Transverse colon (tissue), 4 donors: ENCODE measurements at places on chromosomes 4 and X. TPM values are rescaled to one million over a fixed set of nuclear protein-coding genes. Genes with fewer than 3 reads are reported as not detected.

NDUFC1 gene
- total RNA-seq: 44.0 TPM

- no peak for DNase-seq
These were observed 54.6 kb upstream of the LHFPL1 start for GRCh38 chrX:112734290-112734689.

SEPSECS gene
- 19.2 TPM for total RNA-seq

- no peak for DNase-seq
These were observed 19.1 kb downstream of the ATP5ME start for GRCh38 chr4:654871-655463.

GPRASP3 gene
- total RNA-seq: 1.5 TPM

DOCK11 gene
- 12.3 TPM for total RNA-seq

DNA sequence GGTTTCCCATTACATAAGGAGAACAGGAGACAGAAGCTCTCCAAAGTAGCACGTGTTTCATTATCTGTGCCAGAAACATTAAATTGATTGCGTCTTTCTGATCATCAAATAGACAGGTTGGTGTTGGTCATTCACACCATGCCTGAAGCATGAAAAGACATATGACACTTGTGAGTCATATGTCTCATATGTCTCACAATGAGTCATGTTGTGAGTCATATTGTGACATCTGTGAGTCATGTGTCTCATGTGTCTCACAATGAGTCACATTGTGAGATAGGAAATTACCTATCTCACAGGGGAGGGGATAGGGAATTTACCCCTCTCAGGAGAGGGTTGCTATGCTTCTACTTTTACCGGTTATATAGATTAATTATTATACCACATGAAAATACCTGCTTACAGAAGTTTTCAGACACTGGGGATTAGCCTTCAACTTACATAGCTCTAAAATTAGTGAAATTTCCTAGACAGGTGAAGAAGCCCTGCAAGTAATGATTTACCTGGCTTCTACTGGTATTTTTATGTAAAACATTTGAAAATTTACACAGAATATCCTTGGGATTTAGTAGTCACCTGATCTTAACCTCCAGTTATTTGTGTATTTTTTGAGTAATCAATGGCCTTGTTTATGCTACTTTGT, 80.8 kb downstream of the NPFFR2 start:
- DNase-seq: no peak

DNA sequence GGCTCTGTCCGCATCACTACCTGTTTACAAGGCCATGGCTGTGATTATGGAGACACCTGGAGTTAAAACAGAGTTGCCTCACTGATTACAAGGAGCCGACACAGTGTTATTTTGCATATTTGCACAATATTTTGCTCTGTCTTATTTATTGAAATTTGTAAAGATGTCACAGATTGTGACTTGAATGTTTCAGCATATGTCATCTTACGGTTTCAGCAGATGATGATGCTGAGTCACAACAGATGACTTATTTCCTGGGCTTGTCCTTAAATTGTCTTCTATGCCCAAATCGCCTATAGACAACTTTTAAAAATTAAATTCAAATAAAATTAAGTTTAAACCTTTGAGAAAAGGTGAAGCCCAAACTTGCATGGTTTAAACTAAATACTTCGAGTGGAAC, 87.1 kb upstream of the INPP4B start:
- DNase-seq: no peak

DNA sequence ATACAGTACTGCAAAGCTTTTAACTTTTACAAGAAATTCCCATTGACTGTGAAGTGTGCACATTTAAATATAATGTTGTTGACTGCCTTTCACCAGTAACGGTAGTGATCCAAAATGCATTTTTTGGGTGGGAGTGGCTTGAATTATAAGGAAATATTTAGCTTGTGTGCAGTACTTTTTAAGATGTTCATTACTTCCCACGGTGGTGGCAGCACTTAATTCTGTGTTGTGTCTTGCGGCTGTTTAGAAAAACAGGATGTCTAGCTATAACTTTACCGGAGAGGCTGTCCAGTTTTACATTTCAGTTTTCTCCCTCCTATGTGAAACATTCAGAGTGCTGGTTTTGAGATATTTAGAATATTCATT, 1.7 kb downstream of the TMEM131L start:
- DNase-seq: no peak

DNA sequence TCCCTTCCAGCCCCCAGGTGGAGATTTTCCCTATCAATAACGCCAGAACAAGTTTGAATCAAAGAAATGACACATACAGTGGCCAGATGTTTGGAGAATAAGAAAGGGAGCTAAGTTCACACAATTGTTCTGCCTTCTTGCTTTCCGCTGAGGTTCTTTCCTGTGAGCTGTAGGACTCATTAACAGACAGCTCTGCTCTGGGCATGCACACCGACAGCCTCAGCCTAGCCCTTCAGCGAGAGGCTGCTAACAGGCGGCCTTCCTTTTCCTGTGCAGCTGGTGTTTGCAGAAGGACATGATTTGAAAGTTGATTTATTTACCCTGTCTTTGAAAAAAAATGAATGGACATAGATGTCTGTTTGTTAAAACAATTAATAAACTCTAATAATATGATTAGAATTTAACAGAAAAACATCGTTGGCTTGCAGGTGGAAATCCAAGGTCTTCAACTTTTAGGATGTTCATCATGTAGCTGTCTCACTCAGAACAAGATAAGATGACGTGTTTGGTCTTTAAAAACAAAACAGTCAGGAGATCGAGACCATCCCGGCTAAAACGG, 183.3 kb downstream of the KDR start:
- no peak for DNase-seq

DNA sequence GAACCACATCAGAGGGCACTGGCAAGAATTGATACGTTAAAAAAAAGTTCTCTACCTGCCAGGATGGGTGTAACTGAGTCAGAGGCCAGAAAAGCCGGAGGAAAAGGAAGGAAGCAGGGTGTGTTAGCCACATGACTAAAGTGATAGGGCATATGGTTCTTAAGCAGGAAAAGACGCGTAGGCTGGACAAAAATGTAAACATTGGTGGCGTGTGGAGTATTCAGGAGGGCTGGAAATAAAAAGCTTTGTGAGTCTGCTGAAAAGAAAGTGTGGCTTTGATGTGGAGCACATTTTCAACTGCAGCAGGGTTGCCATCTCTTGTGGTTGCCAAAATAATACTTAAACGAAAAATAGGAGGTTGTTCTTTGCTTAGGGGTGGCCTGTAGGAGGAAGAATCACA, 186.5 kb upstream of the RPL34 start:
- no peak for DNase-seq

DNA sequence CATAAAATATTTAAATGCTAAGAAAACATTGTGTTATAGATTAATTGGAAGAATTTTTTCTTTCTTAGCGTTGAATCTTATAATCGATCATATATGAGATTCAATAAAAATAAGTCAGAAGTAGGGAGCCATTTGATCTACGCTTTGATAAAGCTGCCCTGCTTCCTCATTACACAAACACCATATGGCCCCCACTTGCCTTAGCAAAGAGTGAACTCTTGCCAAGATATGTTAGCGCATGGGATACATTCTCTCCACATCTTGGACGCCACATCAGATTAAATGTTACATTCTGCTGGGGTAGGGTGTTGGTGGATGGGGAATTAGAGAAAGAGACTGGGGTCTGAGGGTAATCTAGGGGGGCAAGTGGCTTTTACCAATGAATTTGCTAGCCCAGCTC, 207.7 kb upstream of the MID1 start:
- DNase-seq: no peak

DNA sequence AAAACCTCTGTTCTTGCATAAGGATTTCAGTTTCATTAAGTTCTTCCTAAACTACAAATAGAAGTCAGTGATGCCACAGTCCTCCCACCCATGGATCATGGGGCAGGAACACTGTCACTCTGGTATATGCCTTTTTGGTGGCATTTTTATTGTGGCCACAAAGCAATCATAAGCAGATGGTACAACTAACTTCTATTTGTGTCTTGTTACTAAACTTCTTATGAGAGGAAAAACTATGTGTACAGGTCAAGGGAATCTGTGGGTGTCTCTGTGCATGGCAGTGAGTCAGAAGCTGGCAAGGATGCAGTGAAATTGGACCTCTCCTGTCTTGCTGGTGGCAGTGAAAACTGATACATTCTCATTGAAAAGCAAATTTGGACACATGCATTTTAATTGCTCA, 245.0 kb upstream of the GPC4 start:
- no peak for DNase-seq

DNA sequence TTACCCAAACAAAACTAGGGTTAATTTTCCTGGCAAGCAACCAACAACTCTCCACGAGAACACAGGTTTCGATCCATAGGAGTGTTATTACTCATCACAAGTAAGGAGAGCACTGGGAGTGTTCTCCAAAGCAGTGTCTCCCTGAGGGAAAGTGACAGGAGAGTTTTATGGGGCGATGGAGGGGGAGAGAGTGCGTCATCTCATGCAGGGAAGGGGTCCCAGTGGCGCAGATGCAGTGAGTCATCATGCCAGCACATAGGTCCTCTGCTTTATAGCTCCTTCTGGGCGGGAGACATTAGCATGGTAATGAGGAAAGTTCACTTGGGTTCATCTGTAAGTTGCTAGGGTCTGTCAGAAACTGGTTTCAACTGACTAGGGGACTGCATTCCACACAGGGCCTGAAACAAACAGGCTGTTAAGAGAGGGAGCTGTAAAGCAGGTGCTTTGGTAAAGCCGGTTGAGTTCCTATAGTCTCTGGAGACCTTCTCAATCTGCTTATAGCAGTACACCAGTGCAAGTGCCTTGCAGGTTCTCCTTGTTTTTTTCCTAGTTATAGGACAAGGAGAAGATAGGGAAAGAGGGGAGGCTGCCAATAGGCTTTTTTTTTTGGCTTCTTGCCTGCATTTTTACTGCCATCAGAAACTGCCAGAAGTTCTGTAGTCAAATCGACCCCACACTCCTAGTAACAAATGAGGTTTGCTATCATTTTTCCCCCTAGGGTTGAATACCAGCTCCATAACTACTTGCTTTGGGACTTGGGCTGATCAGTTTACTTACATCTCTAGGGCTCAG, 12.8 kb upstream of the BOD1L1 start:
- DNase-seq: no peak

- DNase-seq: no peak
These were observed 63.6 kb upstream of the ATP8A1 start for GRCh38 chr4:42720533-42720932.

NSG1 gene
- 3.5 TPM for total RNA-seq

ATP2B3 gene
- total RNA-seq: not detected

GAGE12F gene
- not detected for total RNA-seq

DNA sequence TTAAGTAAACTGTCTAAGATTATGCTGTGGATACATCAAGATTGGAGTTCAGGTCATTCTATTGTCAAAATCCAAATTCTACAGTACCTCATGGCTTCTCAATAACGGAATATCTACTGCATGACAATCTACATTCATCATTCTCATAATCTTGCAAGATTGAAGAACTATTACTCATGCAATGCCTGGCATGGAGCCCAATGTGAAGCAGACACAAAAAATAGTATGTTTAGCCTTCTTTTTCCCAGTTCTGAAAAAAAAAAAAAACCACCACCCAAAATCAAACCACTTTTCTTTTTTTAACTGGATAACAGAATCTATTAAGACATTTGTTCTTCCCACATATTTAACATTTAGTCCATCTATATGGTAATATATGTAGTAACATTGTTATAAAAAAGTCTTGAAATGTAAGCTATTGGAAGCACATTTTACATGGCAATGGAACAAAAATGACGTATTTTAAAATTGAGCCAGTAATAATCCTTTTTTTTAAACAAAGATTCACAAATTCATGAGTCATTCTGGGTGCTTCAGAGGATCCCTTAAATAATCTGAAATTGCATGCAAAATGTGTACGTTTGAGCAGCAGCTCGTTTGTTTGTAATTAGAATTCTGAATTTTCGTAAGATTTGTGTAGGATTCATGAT, 232.2 kb upstream of the FMR1 start:
- no peak for DNase-seq

GRCh38 chr4:8410066-8410625, 30.4 kb downstream of the ACOX3 start:
- DNase-seq: no peak
